ENCODE measurements at places on chromosomes 16 and 17.

GRCh38 chr17:4807605-4808377 lies 839 bp downstream of the PLD2 start:
- DNase-seq, result no peak

DNA sequence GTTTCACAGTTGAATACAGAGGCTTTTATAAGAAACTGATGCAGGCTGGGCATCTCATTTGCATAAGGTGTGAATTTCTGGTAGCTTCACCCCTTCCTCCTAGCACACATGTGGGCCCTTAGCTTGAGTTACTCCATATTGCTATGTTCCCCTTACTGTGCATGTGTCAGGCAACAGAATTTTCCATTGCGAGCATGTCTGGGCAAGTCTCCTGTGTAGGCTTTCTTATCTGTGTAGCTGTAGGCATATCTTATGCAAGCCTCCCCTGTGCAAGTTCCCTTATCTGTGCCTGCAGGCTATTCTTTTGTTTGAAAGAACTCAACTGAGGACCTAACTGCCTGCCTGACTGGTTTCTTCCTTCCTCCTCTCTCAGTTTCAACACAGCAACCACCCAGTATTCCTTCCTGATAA lies 597.4 kb upstream of the CDH5 start:
- DNase-seq, result no peak

DNA sequence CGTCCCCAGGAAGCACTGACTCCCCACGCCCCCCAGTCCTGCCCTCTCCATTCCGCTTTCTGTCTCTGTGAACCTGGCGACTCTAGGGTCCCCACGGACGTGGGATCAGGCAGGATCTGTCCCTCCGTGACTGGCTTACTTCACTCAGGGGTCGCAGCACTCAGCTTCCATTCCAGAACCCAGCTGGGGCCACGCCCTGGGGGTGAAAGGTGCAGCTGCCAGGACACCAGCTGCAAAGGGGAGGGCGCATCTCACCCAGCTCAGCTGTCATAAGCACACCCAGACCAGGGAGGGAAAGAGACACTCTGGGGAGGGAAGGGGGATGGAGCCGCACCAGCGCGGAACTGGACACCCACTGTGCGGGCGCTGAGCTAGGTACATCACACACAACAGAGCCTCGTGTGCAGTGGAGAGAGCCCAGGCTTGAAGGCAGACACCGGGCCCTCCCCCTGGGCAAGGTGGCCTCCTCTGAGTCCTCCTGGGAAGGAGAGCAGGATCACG lies 18.5 kb upstream of the HEXD start:
- no peak for DNase-seq

DNA sequence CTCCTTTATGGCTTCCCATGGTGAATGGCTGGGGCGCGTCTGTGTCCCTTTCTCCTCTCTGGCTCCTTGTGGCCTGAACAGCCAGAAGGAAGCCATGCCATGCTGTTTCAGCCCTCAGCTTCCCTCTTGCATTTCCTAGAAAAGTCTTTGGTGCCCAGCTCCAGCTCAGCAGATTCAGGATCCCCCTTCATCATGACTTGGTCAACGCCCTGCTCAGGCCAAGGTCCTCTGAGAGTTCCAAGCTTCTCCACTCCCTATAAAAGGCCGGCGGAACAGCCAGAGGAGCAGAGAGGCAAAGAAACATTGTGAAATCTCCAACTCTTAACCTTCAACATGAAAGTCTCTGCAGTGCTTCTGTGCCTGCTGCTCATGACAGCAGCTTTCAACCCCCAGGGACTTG lies at the start of gene CCL13:
Gene CCL13 (plus strand): TSS at position 287 of the 400 bp plus-strand sequence. CDS start 47 bp downstream, at position 334.
- DNase-seq, result no peak

- DNase-seq, result no peak
Observed at GRCh38 chr16:67481561-67482232, 740 bp upstream of the ATP6V0D1 start.

GRCh38 chr16:9971907-9972306 lies 210.3 kb downstream of the GRIN2A start:
- no peak for DNase-seq

- DNase-seq, result no peak
Observed at GRCh38 chr17:79950751-79951150, 84.9 kb downstream of the TBC1D16 start.

DNA sequence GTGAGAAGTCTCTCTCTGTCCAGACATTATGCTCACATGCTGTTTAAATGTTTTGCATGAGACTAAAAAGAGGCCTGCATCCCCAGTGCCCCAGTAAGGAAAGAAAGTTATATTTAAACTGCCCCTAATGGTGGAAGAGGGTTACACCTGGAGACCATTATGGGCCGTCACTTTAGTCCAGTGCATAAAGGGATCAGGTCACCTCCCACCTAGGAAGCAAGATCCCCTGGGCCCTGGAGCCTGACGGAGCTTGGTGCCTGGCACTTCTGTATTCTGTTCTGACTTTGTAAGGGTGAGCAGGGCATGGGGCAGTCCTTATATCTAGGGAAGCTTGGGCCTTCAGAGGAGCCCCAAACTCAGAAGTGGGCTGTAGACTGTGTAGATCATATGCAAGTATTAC lies 67.9 kb downstream of the CPPED1 start:
- no peak for DNase-seq

- DNase-seq, result no peak
Observed at GRCh38 chr16:5017678-5017969, 16.1 kb downstream of the NAGPA start.

GRCh38 chr16:55912022-55912421 lies 36.8 kb upstream of the CES5A start:
- DNase-seq, result no peak

DNA sequence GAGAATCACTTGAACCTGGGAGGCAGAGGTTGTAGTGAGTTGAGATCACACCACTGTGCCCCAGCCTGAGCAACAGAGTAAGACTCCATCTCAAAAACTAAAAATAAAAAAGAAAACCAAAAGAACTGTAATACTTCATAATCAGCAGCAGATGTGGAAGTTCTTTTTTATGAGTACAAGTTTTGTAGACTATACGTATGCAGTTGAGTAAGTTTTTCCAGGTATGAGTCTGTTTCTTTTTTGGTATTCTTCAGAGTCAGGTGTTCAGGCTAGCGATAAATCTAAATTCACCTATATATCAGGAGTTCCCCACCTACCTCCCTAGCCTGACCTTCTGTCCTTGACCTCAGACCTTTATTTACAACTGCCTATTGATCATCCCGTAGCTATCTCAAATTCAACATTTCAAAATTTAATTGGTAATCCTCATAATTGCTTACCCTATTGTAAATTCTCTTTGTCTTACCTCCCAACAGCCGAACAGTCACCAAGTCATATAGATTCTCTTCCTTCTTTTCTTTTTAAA lies 10.7 kb downstream of the DCTN5 start:
- DNase-seq, result no peak

Data from activated naive CD8-positive, alpha-beta T cell treated with anti-CD3 and anti-CD28 coated beads, Interleukin-2, amount 50 U/mL, for 16 hours (primary cell).